ENCODE measurements at places on chromosomes 7 and 10. TPM values are rescaled to one million over a fixed set of nuclear protein-coding genes. Genes with fewer than 3 reads are reported as not detected.

MCM10 gene
- total RNA-seq = 0.64 TPM

- peaks cover 10% of the 10 kb centered on the region for H3K4me1 ChIP-seq
- no peak overlapping the region for H3K4me3 ChIP-seq
- H3K27ac ChIP-seq = no peak overlapping the region
- no peaks in the 10 kb centered on the region for H3K36me3 ChIP-seq
Measured at GRCh38 chr7:80428161-80429054, 83.5 kb downstream of the GNAT3 start.

TWIST1 gene
- total RNA-seq = 0.45 TPM

GRCh38 chr7:81079746-81080145 is 160.9 kb upstream of the SEMA3C start:
- no peak overlapping the region for H3K27ac ChIP-seq
- H3K4me1 ChIP-seq = no peaks in the 10 kb centered on the region
- H3K27me3 ChIP-seq = no peaks in the 10 kb centered on the region
- H3K4me3 ChIP-seq = no peak overlapping the region
- no peaks in the 10 kb centered on the region for H3K36me3 ChIP-seq
- no peak for DNase-seq

- DNase-seq = no peak
- H3K4me1 ChIP-seq = no peaks in the 10 kb centered on the region
- H3K36me3 ChIP-seq = no peaks in the 10 kb centered on the region
- H3K27ac ChIP-seq = no peak overlapping the region
Measured at GRCh38 chr7:84372155-84372621, 177.6 kb upstream of the SEMA3A start.

DENND2A gene
- total RNA-seq = 8.4 TPM

RASSF4 gene
- total RNA-seq = 79.1 TPM

DNA sequence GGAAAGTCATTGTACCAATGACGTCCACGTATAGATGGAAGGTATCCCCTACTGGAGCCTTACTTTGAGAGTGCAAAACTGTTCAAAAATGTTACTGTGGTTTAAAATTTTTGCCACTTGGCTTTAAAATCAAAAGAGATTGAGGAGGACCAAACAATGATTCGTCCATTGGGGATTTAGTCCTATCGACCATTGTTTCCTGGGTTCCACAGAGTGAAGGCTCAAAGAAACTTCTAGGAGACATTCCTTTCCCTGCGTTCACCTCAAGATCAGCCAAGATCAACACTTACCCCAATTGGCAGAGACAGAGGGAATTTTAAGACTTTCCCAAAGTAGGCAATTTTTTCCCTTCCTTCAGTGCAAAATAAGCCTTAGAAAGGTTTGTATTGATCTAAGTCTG is 152.3 kb downstream of the NEBL start:
- H3K36me3 ChIP-seq = no peaks in the 10 kb centered on the region
- H3K27me3 ChIP-seq = no peaks in the 10 kb centered on the region
- no peak for DNase-seq
- no peaks in the 10 kb centered on the region for H3K4me1 ChIP-seq
- no peak overlapping the region for H3K4me3 ChIP-seq

MYH16 gene
- total RNA-seq = not detected

OR6V1 gene
- total RNA-seq = not detected

GRCh38 chr7:28984631-28985030 is 26.5 kb upstream of the TRIL start:
- peak overlapping the region; percentile 37 for H3K27ac ChIP-seq
- H3K4me3 ChIP-seq = no peak overlapping the region
- DNase-seq = peak; percentile 40
- H3K36me3 ChIP-seq = no peaks in the 10 kb centered on the region
- H3K27me3 ChIP-seq = no peaks in the 10 kb centered on the region
- peaks cover 16% of the 10 kb centered on the region for H3K4me1 ChIP-seq

ADAM22 gene
- 3.7 TPM for total RNA-seq

CCDC172 gene
- total RNA-seq = not detected

- no peak overlapping the region for H3K27ac ChIP-seq
- no peaks in the 10 kb centered on the region for H3K27me3 ChIP-seq
- no peak for DNase-seq
- H3K4me3 ChIP-seq = no peak overlapping the region
- H3K36me3 ChIP-seq = no peaks in the 10 kb centered on the region
- H3K4me1 ChIP-seq = no peaks in the 10 kb centered on the region
Measured at GRCh38 chr10:18303851-18304801, 163.9 kb downstream of the CACNB2 start.

GRCh38 chr7:124764051-124764846 is 1.3 kb downstream of the GPR37 start:
- H3K27me3 ChIP-seq = peaks cover 42% of the 10 kb centered on the region
- H3K4me1 ChIP-seq = peaks cover 13% of the 10 kb centered on the region
